ENCODE measurements at places on chromosomes 1 and 21.

GRCh38 chr1:233166896-233167295 is 128.6 kb downstream of the PCNX2 start:
- DNase-seq, result no peak

GRCh38 chr1:190168893-190169280 is 308.8 kb downstream of the BRINP3 start:
- no peak for DNase-seq

DNA sequence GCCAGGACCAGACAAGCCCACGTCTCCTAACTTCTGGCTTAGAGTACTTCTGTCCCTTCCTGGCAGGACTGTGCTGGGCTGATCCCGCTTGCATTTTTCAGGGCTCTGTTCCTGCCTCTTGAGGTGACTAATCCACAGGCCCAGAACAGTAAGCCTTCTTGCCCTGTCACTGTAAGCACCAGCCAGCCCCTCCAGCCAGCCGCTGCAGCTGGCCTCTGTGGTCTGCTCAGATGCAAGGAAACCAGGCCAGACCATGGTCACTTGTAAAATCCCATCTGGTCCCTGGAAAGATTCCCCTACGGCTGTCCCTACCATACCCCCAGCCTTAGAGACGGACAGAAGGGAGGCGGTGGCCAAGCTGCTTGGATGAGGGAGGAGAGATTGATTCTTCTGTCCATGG is 74.2 kb downstream of the KIRREL1 start:
- no peak for DNase-seq

GRCh38 chr1:175399795-175400194 is 207.2 kb upstream of the KIAA0040 start:
- no peak for DNase-seq

GRCh38 chr1:94084547-94084946 is 36.4 kb downstream of the ABCA4 start:
- no peak for DNase-seq

- no peak for DNase-seq
These were observed 132.1 kb downstream of the TGFBR3 start for GRCh38 chr1:91753878-91754277.

- DNase-seq, result no peak
These were observed 281.0 kb upstream of the RUNX1 start for GRCh38 chr21:35329940-35330660.

GRCh38 chr1:32068957-32069588 is 3.7 kb upstream of the TMEM39B start:
- no peak for DNase-seq

GRCh38 chr1:202010180-202011015 is at the start of gene ELF3:
TSS of gene ELF3 (plus strand) at chr1:202010587. CDS start at chr1:202011137, 550 bp downstream.
- DNase-seq, result no peak

DNA sequence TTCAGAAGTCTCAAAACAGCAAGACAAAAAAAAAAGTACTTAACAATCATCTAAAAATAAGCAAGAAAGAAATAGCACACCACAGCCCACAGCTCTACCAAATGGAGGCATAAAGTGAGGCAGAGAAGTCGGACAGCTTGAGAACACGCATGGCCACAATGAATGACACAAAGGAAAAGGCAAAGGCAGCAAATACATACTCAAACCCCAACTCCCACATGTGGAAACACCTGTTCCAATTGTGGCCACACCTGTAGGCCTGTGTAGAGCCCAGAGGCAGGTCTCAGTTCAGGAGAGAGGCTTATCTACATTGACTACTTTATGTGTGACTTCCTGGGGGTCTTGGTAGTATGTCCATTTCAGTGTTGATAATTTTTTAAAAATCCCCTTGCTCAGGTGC is 543.5 kb downstream of the LMO4 start:
- no peak for DNase-seq

- DNase-seq, result no peak
These were observed 58.5 kb upstream of the MORC3 start for GRCh38 chr21:36261459-36261858.

DNA sequence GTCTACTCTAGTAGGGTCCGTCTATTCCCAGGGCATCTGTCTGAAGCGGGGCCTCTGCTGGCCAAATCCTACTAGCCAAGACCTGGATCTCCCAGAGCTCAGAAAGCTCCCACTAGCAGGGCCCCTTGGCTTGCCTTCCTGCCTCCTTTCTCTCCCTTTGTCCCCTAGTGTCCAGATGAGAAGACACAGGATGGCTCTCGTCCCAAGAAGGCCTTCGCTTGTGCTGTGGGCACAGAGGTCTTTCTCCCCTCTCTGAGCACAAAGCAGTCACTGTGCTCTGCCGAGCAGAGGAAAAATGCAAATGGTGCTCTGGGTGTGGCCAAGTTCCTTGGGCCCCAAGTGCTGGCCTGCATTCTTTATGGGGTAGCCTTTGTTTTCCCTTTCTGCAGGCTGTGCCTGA is 13.0 kb upstream of the GPR137B start:
- DNase-seq, result no peak

GRCh38 chr1:217211486-217211885 is 419.4 kb downstream of the GPATCH2 start:
- no peak for DNase-seq

DNA sequence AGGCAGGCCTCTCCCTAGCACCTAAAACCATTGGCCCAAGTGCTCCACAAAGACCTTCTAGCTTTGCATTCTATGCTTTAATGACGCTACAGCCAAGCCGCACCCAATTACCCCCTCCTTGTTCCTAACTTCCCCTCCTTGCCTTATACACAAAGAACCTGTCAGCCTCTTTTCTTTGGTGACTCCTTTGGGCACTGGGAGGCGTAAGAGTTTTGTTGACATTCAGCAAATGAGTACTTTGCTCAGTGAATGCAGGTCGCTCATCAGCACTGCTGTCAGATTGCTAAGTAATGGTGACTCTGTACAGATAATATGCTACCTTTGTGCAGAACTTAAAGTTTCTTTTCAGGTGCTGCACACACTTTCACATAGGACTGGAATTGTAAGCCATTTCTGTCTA is 187.6 kb upstream of the FAM78B start:
- no peak for DNase-seq

DNA sequence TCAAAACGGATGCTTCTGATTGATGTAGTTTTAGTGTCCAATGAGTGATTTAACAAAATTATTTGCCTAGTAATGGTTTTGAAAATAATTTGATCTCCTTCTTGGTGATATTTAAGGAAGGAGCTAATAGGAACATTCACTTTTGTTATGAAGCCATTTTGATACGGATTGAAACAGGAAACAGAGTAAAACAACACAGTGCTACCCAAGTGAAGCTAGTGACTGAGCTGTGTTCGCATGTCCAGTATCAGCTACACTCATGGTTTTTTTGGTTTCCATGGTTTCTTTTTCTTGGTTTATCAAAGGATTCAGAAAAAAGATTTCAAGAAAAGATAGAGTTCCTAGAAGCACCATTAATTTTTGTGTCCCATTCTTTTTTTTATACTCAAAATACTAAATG is 40.1 kb upstream of the PLEKHO1 start:
- no peak for DNase-seq

DNA sequence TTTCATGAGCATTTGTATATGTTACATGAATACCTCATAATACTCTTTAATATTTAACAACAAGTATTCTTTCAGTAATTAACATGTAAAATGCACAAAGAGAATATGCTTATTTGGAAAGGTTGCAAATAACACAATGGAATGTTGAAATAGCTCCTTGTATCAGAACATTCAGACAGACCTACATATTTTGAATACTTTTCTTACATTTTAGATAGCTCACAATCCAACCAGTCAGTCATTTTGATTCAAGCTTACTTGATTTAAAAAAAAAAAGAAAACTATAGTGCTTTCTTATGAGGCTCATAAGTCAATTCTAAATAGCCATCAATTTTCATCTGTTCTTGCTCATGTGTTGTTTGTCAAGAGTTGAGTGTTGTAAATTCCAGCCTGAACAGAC is 518.8 kb downstream of the ADGRL2 start:
- no peak for DNase-seq

GRCh38 chr1:226608699-226609505 is 60.3 kb downstream of the STUM start:
- DNase-seq, result peak; percentile 59

GRCh38 chr21:39630191-39630591 is 17.5 kb downstream of the B3GALT5 start:
- DNase-seq, result no peak

DNA sequence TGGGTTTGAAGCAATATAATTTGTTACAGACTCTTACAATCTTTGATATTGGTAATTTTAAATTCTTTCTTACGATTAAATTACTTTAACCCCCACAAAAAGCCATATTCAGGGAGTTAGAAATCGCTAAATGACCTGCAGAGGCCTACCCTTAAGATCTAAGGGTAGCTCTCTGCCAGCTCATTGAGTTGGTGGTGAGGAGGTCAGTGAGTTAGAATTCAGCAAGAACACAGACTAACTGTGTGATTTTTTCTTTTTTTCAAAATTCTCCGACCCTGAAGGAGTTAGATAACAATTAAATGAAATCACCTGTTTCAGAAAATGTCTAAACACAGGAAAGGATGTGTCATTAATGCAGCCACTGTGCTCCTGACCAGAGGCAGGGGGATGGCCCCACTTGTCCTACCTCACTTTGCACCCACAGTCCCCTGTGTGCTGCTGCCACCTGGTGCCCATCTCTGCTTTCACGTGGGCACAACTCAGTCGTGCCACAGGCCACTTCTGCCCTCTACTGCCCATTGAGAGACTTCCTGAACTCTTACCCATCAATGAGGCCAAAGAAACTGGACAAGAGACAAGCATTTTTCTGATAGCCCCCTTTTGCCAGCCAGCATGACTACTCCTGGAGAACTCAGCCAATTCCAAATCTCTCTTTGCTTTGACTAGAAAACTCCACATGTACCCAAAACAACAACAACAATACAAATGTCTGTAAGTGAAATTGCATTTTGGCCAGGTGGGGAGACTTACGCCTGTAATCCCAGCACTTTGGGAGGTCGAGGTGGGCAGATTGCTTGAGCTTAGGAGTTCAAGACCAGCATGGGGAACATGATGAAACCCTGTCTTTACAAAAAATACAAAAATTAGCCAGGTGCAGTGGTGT is 8.4 kb downstream of the CFAP45 start:
- peak; percentile 55 for DNase-seq

- no peak for DNase-seq
These were observed 58.2 kb downstream of the ITSN1 start for GRCh38 chr21:33700491-33700890.

DNA sequence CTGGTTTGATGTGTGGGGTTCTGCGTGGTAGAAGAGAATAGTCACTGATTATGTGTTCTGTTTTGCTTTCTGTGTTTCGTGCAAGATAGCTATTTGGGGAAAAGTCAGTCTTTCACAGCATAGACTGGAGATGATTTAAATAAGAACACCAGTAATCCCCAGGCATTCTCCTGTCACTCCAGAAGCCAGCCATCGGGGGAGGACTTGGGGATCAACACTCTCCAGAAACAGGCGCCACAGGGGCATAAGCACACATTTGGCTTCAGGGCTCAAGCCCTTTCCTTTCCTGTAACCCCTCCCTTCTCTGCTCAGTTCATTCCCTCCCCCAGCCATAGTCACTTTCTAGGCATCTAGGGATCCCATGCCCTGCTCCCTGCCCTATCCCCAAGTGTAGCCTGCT is 97.3 kb upstream of the BEND5 start:
- no peak for DNase-seq

GRCh38 chr1:176949033-176949662 is 215.4 kb downstream of the ASTN1 start:
- no peak for DNase-seq
